ENCODE measurements at places on chromosomes 4 and X. TPM values are rescaled to one million over a fixed set of nuclear protein-coding genes. Genes with fewer than 3 reads are reported as not detected.

GRCh38 chr4:76504613-76505465 is 69.8 kb downstream of the SHROOM3 start:
- no peak for DNase-seq

DNA sequence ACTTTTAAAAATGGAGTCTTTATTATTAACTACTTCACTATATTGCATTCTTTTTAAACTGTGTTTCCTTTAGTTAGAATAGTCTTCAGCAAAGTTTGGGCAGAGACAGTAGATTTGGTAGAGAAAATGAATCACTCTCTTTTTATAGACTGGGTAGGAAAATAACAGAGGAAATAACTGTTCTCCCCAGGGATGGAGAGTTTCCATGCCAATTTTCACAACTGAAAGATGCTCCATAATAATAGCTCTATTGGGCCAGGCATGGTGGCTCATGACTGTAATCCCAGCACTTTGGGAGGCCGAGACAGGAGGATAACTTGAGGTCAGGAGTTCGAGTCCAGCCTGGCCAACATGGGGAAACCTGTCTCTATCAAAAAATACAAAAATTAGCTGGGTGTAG is 13.1 kb downstream of the HSD17B13 start:
- DNase-seq = peak; percentile 53

DNA sequence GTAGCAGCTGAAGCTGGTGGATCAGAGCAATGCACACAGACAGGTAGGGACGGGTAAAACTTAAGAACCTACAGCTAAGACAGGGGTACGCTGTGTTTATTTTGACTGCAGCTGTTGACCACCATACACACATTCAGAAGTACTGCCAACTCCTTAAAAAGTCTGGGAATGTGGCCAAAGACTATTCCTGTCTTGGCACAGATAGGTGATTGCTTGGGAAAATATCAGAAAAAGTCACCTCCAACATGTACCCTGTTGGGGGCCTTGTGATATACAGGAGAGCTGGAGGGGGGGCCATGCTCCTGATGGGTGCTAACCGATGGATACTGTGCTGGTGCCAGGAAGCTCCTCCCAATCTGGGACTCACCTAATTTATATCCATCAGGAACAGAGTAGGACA is 121.2 kb downstream of the VCX2 start:
- DNase-seq = no peak

GRCh38 chr4:178602833-178603232 is 1160.6 kb upstream of the AGA start:
- DNase-seq = no peak

DNA sequence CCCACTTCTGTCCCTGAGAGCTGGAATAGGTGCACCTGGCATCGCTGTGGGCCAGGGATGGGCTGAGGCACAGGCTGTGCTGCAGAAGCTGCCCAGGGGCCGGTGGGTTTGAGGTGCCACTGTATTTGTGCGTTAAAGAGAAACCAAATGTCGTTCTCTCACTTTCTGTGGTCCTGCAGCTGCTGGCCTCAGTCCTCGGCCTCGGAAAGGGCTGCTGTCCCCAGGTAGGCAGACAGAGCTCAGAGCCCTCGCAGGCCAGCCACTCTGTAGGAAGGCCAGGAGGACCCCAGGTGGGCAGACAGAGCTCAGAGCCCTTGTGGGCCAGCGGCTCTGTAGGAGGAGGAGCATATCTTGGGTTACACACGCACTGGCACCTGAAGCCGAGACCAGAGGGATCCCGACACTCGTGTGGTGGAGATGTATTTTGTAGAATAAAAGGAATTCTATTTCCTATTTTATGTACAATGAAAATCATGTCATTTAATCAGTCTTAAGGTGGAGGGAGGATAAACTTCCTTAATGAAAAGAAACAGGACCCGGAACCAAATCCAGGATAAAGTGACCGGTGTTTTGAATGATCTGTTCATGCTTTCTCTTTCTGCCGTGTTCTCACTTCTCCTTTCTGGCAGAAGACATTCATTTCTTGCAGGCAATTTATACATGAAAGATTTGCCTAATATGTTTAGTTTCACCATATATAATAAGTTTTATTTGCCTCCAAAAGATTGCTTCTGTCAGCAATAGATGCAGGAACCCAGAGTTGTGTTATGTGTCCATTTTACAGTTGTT is 54.4 kb upstream of the HGFAC start:
- no peak for DNase-seq

DNA sequence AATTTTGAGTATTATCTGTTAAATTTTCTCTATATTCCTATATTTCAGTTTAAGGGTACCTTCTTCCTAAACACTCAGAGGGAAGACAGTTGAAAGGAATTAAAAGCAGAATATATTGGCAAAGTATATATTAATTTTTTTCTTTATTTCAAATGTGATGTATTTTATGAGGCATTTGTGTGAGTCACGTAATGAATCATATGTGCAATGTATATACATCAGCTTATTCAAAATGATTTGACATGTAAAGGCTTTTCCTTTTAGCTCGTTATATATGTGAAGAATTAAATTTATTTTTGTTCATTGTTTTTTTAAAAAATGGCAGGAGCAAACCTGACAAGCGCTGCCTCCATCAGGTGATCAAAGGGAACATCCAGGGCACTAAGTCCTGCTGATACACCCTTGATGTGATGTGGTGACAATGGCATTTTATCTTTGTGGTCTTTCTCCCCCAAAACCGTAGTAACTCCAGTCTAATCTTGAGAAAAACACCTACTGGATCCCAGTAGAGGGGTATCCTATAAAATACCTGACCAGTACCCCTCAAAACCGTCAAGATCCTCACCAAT is 8.9 kb downstream of the WWC2 start:
- DNase-seq = no peak

IQCM gene
- not detected for polyA plus RNA-seq

EBP gene
- 93.8 TPM for polyA plus RNA-seq

GLUD2 gene
- 0.42 TPM for polyA plus RNA-seq

NOA1 gene
- 13.3 TPM for polyA plus RNA-seq

DDX53 gene
- not detected for polyA plus RNA-seq

HPF1 gene
- 34.3 TPM for polyA plus RNA-seq

All from heart left ventricle (tissue), 16 donors.